ENCODE measurements at places on chromosomes 5 and 9.
A peak's percentile ranks its signal among the peaks of the same experiment; 100 is the strongest.

- no peak for DNase-seq
Observed at GRCh38 chr5:145978171-145978570, 41.8 kb downstream of the SH3RF2 start.

GRCh38 chr9:126805554-126806262, 868 bp downstream of the ZBTB43 start:
- peak; percentile 89 for DNase-seq

DNA sequence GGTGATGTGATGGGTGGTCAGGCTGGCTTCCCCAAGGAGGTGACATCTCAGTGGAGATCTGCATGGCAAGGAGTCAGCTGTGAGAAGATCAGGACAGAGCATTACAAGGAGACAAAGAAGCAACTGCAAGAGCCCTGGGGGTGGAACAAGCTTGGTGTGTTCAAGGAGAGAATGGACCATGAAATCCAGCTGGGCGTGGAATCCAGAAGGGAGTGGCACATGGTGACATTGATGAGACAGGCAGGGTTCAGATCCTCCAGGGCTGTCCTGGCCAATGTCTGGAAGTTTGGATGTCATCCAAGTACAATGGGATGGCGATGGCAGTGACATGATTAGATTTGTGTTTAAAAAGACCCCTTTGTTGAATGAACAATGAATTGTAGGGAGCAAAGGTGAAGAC, 175.6 kb downstream of the MACROH2A1 start:
- DNase-seq, result no peak

DNA sequence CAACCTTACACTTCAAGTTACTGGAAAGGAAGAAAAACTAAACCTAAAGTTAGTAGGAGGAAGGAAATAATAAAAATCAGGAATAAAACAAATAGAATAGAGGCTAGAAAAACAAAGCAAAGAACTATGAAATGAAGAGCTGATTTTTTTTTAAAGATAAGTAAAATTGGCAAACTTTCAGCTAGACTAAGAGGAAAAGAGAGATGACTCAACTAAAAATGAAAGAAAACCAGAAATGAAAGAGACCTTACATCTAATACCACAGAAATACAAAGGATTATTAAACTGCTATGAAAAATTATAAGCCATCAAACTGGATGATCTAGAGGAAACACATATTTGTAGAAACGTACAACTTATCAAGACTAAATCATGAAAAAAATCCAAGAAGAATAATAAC, 60.0 kb downstream of the PRRC1 start:
- DNase-seq, result no peak

DNA sequence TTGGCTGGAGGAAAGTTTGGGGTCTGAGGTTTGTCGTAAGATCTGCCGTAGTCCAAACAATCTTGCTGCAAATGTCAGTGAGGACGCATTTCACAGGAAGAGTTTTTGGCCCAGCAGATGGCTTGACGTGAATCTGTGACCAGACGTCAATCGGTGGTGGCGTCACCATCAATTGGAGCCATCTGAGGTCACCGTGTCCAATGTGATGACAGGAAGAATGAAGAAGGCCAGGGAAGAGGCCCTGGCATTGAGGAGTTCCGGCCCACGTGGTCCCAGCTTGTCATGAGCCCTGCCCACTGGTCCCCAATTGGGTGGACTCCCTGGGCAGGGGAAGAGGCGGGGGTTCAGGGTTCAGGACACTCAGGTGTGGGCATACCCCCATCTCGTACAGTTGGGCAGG, 79.9 kb downstream of the OLFM1 start:
- DNase-seq, result no peak

- DNase-seq, result no peak
Observed at GRCh38 chr5:106363578-106363977, 1307.2 kb downstream of the EFNA5 start.

GRCh38 chr9:33919276-33919897, 102.4 kb downstream of the UBE2R2 start:
- no peak for DNase-seq

GRCh38 chr5:153372425-153373129, 117.9 kb upstream of the GRIA1 start:
- no peak for DNase-seq

DNA sequence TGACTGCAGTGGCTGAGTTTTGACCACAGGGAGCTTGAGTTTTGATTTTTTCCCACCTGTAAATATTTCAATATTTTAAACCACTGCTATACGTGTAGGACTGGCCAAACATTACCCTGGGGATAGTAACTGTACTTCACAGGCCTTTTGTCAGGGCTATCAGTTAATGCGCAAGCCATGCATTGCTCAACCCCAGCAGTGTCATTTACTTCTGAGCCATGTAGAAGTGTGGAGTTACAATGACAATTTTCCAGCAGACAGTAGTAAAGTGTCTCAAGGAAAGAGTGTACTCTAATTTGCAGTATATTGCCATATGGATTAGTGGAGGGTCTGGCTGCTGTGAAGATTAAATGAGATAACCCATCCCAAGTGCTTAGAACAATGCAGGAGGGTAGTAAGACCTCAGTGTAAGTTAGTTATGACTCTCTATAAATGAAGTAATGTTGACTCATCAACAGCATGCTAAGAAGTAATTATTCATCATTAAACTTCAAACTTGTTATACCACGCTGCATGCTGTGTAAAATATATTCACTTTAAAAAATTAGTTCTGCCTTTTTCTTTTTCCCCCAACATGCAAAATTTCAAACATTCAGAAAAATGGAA, 489.2 kb downstream of the KDM4C start:
- DNase-seq, result no peak

- DNase-seq, result no peak
Observed at GRCh38 chr9:21294364-21294774, 10.7 kb downstream of the IFNA5 start.

All from NK-92 treated with Interleukin-12 subunit alpha and Interleukin-12 subunit beta, amount 100 ng/mL, for 24 hours (cell line).